Stimulated activated CD8-positive, alpha-beta memory T cell treated with anti-CD3 and anti-CD28 coated beads, Interleukin-7, amount 100 ng/mL, for 1 hour (primary cell): ENCODE measurements at places on chromosomes 12 and 14.
A peak's percentile ranks its signal among the peaks of the same experiment; 100 is the strongest.

GRCh38 chr12:77679686-77680085 is 151.0 kb upstream of the NAV3 start:
- DNase-seq = no peak

DNA sequence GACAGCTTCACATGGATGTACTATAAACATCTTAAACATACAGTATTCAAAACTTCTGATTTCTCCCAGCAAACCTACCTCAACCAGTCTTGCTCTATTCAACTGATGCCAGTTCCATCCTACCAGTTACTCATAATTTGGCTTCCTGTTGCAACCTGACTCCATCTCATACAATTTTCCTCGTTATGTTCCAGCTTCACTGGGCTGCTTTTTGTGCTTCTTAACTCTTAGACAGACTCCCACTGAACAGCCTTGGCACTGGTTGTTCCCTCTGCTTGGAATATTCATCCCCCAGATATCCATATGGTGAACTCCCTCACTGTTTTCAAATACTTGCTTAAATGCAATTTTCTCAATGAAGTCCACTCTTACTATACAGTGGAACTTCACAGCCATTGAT is 249.2 kb downstream of the AEBP2 start:
- no peak for DNase-seq

GRCh38 chr14:31761325-31761724 is 200.1 kb downstream of the NUBPL start:
- DNase-seq = no peak

- DNase-seq = no peak
These were observed 163.0 kb downstream of the BRMS1L start for GRCh38 chr14:35988972-35989690.

DNA sequence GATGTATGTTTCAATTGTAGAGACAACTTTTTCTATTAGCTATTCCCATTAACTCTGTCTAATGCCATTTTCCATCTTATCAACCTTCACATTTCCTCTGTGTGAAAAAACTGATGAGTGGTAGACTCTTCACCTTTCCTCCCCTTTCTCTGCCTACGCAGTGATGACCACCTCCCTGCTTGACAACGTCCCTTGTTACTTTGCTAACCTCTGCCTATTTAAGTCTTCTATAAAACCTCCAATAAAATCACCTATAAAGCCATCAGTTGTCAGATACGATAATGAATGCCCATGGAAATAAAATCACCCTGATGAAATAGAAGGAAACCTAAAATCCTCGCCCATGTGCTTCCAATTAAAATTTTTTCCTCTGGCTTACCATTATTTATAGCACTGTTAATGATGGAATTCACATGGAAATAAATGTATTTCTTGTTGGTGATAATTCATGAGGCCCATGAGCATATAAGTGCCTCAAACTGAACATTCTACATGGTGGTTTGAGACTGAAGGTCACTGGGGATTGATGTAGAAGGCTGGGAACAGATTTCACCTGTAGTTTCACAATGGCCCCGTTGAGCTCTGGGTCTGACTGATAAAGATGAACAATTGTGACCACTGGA is 1454.0 kb upstream of the SEL1L start:
- DNase-seq = no peak

GRCh38 chr14:77007183-77007974 is 21.1 kb downstream of the IRF2BPL start:
- DNase-seq = no peak

- no peak for DNase-seq
These were observed 10.8 kb downstream of the ISCA2 start for GRCh38 chr14:74504412-74504811.

DNA sequence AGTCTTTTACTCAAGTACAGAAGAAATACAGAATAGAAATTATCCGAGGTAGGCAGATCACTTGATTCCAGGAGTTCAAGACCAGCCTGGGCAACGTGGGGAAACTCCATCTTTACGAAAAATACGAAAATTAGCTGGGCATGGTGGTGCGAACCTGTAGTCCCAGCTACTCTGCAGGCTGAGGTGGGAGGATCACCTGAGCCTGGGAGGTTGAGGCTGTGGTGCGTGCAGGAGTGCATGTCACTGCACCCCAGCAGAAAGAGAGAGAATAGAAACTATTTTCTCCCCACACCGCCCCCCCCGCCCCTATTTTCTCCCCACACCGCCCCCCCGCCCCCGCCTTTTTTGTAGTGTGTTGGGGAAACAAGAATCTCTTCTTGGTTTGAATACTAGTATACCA is 2.2 kb downstream of the DNM1L start:
- DNase-seq = no peak

DNA sequence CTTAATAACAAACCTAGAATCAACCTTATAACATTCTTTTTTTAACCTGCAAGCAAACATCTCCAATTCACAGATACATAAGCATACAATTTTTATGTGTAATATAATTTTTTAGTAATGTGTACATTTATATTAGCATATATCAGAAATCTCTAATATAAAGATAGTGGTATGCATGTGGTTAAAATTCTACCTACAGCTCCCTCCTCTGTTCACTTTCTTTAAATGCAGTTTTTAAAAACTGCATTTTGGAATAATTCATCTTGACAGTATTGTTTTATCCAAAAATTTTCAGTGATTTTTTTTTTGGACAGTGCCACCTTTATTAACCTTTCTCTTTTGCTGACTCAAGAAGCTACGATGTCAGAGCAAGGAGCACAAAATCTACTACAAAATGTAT is 13.2 kb upstream of the RXYLT1 start:
- DNase-seq = no peak

DNA sequence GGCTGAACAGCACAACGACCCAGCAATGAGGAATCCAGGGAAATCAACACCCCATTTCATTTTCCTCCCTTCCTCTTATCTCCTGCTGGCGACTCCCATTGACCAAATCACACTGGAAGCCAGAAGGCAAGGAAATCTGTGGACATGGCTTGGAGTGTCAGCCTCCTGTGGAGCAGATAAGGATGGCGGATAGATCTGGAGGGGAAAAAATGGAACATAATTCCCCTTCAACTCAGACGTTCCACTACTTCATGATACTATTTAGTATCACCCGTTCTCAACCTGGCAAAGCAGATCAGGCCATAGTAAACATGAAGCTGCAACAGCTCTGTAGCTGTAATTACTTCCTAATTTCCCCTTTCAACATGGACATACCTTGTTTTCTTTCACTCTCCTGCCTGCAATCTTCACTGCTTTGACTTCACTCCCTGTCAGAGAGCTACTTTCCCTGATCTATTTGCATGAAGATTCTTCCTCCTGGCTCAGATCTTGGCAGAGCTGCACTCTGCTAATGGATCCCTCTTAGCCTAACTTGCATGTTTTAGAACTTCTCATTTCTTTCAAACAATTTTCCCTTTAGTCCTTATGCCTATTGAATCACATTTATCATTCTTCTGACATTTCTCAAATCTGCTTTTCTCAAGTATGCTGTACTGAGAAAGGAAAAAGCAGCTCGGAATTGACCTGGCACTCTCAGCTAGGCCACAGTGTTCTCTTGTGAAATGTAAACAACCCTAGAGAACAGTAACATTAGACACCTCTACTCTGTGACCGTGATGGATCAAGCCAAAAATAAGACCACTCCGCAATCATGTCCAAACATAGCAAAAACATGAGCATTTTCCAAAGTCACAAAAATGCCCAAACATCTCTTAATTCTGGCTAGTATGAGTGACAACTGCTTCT is 135.1 kb downstream of the ETNK1 start:
- DNase-seq = no peak

DNA sequence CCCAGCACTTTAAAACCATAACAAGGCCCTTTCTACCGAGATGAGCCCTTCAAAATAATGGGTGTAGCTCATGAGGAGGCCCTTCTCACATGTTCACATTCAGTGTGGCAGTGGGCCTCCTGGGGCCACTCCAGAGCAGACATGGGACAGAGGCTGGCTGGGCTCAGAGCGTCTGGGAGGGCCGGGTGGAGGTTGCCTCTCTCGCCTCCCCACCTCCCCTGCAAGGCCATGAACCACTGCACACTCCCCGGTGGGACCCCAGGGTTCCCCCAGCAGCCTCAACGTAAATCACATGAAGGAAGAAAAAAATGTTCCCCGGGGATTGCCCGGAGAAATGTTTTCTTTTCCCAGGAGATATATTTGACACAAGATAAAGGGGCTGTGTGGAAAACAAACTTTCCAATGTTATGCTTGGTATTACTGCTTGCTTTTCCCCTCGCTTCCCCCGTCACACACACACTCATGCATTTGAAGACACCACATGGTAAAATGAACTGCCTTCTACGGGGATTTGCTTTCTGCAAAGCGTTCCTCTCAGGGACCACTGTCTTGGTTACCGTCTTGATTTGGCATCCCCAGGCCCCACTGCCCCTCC is 190.7 kb upstream of the CCND2 start:
- no peak for DNase-seq

- DNase-seq = no peak
These were observed 9.5 kb downstream of the ACIN1 start for GRCh38 chr14:23085458-23085857.

- DNase-seq = no peak
These were observed 19.6 kb downstream of the KLRB1 start for GRCh38 chr12:9587987-9588600.

GRCh38 chr12:75905922-75906321 is 125.7 kb downstream of the PHLDA1 start:
- DNase-seq = no peak

GRCh38 chr14:93462479-93462878 is 31.7 kb downstream of the UNC79 start:
- no peak for DNase-seq

DNA sequence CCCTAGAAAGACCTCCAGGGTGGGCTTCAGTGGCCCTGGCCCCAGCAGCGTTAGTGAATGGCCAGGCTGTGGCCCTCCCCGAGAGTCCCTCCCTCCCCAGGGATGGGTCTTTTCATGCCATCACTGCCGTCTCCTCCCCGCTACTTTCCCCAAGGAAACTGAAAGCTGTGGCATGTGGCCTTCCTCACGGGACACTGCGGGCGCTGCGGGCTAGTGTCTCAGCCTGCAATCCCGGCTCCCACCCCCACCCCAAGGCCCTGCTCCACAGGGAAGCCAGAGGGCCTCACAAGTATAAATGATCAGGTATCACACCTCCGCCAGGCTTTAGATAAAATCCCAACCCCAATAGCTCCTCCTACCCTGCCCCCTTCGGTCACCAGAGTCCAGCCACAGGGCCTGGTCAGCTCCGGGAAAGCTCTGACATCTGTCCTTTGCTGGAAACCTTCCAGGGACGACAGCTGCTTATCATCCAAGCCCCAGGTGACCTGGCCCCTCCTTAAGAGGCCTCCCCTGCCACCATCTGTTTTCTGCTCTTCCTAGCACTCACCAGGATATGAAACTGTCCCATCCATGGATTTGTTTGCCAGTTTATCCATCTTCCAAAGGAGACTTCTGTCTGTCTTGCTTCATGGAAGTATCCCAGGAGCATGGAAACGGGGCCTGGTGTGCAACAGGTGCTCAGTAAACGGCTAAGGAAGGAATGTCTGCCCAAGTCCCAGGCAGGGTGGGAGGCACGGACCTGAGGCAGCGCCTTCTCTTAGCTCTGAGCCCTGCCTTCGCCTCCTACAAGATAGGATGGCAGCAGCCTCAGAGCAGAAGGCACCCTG is 31.6 kb downstream of the CCDC85C start:
- DNase-seq = no peak

GRCh38 chr14:57656853-57657252 is 163.2 kb upstream of the CCDC198 start:
- DNase-seq = no peak

DNA sequence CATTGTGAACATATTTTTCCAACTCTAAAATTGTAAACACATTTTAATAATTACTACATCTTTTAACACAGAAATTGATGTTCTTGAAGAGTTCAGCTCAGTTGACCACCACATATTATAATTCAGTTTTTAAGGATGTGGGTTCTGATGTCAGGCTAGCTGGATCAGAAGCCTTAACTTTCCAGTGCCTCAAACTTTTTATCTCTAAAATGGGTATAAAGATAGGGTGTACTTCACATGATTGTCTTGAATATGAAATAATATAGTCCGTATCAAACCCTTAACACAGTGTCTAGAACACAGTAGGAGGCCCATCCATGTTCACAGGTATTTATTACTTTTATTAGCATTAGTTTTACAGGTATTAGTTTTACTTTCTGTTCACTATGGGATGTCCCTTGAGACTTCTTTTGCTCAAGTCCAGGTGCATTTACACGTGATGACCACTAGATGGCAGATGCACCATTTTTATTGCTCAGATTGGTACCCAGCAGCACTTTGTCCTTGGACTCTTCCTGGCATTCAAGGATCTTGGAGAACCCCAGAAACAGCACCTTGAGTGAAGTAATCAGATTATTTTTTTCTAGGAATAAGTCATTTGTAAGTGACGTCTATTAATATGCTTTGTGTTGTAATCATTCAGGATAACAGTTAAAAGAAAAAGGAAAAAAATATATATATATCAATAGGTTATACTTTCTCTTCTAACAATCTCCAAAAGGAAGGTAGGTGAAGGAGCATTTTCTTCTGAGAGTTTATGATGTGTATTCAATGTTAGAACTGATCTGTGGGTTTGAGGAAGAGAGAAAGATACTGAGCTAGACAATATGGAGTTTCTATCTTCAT is 580.2 kb downstream of the ETNK1 start:
- no peak for DNase-seq

- peak; percentile 17 for DNase-seq
These were observed 21.2 kb downstream of the ASB2 start for GRCh38 chr14:93954900-93955849.

DNA sequence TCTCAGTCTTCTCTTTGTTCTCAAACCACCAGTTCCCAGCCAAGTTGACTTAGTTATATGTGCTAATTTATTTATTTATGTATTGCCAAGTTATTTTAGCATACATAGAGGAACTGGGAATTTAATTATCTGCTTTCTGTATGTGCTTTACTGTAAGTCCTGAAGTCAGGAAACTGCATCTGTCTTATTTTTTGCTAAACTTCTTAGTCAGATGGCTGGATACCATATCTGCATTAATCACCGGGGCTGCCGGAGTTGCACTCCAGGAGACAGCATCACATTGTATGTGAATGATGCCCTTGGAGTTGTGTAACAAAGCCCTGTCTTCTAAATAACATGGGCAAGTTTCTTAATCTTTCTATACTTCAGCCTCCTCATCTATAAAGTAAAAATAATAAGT is 96.2 kb downstream of the MON2 start:
- no peak for DNase-seq

DNA sequence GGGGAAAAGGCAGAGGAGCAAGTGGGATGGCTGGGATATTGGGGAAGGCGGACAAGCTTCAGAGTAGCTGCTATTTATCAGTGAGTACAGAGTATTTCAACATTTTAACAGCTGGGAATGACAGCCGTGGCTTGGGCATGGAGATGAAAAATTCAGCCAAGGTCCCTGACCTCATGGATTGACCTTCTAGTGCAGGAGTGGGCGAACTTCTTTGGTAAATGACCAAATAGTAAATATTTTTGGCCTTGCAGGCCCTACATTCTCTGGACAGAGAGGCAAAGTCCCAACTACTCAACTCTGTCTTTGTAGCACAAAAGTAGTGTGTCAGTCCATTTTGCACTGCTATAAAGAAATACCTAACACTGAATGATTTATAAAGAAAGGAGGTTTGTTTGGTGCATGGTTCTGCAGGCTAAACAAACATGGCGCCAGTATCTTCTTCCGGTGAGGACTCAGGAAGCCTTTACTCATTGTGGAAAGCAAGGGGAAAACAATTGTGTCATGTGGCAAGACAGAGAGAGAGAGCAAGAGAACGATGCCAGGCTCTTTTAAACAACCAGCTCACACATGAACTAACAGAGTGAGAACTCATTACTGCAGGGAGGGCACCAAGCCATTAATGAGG is 33.6 kb downstream of the TMEM233 start:
- no peak for DNase-seq
